ENCODE measurements at places on chromosomes 13 and 19. TPM values are rescaled to one million over a fixed set of nuclear protein-coding genes. Genes with fewer than 3 reads are reported as not detected.

DNA sequence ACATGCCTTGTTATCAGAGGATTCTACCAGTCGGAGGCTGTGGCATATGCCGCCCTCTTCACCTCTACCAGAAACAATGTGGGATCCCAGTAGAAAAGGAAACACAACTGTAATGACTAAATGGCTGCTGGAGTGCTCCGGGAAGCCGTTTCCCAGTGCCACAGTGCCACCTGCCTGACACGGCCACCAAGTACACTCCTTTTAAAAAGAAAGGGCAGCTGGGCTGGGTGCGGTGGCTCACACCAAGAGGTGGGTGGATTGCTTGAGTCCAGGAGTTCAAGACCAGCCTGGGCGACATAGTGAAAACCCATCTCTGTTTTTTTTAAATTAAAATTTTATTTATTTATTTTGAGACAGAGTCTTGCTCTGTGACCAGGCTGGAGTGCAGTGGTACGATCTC lies 67.3 kb downstream of the TRPM4 start:
- no peak for DNase-seq

The DZIP1 gene
- total RNA-seq: not detected

DNA sequence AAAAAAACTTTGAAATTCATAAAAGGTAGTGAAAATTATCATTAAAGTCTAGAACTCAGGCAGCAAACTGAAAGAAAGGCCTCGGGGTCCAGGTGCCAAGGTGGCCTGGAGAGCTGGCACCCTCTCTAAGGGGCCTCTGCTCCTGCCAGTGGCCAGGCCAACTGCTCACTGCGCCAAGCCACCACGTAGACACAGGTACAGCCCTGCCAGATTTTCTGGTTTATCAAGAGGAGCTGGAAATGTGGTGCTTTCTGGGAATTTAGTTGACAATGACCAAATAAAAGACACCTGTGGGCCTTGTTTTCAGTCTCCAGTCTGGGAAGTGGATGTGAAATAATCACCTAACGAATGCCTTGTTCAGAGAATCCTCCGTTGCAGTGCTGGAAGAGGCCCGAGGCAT lies 22.8 kb downstream of the ZNF574 start:
- no peak for DNase-seq

- no peak for DNase-seq
Observed at GRCh38 chr13:49466292-49466838, 22.3 kb downstream of the SETDB2 start.

GRCh38 chr13:80249516-80250212 lies 91.3 kb downstream of the SPRY2 start:
- DNase-seq: no peak

- DNase-seq: no peak
Observed at GRCh38 chr13:89750371-89750770, 1597.1 kb upstream of the MIR17HG start.

The PABPC3 gene
- total RNA-seq: not detected

The SHISA2 gene
- total RNA-seq: 1.6 TPM
